HAP-1 (cell line): ENCODE measurements at places on chromosomes 6 and 20.

GRCh38 chr20:45067558-45067957, 33.4 kb downstream of the KCNS1 start:
- DNase-seq: no peak

DNA sequence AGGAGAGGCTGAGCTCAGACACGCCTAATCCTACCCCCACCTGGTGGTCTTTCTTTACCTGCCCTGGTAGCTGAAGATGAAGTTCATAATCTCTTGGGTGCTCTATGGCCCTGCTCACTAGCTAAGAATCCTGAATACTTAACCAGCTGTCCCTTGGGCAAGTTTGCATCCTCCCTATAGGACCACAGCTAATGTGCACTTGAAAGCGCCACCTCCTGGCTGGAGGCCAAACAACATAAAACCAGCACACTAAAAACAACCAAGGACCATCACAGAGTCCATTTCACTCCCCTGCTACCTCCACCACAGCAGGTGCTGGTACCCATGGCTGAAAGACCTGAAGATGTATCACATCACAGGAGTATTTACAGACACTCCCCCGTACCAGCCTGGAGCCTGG, 155.5 kb upstream of the SLC24A3 start:
- no peak for DNase-seq

- DNase-seq: no peak
These were observed 7.8 kb downstream of the PLCB1 start for GRCh38 chr20:8139899-8140298.

DNA sequence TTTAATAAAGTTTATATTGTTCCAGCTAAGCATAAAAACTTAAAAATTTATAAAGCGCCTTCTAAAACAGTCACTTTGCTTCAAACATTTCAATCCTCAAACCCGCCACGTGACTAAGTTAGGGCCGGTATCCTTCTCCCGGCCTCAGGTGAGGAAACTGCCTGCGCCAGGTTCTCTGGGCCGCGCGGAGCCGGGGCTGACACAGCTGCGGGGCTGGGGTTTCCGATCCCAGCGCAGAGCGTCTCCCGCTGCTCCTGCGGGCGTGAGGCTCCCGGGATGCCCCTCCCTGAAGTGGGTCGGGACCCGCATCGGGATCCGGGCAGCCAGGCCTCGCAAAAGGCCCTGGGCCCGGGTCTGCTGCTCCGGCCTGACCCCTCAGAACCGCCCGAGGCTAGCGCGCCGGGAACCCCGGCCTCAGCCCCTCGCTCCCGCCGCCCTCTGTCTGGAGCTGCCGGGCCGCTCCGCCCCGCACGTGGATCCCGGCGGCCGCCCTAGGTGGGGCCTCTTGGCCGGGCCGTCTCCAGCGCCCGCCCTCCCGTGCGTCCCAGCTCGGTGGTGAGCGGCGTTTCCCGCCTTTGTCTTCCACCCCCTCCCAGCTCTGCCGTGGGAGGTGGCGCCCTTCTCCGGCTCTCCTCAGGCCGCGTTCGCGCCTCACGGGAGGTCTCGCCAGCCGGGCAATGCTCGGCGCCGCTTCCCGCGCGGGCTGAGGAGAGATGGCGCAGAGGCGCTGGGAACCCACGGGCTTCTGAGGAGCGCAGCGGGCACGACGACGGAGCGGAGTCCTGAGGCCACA, 267.9 kb downstream of the DLL1 start:
- DNase-seq: no peak

GRCh38 chr6:144035416-144035815, 27.4 kb upstream of the PLAGL1 start:
- DNase-seq: no peak

DNA sequence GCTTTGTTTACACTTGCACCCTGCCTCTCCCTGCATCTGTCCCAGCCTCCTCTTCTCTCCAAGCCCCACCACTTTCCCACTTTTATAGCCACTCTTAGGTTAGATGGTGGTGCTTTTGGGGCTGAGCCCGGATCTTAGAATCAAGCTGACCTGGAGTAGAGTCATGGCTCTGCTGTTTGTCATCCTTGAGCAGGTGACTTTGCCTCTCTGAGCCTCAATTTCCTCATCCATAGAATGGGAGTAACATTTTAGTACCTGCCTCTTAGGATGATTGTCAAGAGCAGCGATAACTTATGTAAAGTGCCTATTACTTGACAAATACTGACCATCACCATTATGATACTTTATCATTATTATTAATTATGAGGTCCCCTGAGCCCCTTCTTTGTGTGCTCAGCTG, 48.2 kb downstream of the CPNE5 start:
- no peak for DNase-seq

DNA sequence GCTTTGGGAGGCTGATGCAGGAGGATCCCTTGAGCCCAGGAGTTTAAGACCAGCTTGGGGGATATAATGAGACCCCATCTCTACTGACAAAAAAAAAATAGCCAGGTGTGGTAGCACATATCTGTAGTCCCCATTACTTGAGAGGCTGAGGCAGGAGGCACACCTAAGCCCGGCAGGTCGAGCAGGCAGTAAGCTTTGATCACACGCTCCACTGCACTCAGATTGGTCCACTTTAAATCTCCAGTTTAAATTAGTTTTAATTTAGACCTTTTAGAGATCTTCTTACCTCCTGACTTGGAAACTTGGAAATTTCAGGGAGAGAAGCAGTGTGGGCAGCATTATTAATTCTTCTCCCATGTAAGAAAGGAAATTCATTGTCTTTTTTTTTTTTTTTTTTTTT, 16.8 kb upstream of the PLCB4 start:
- DNase-seq: no peak

GRCh38 chr6:63600136-63600535, 27.9 kb downstream of the LOC128125822 start:
- DNase-seq: no peak

DNA sequence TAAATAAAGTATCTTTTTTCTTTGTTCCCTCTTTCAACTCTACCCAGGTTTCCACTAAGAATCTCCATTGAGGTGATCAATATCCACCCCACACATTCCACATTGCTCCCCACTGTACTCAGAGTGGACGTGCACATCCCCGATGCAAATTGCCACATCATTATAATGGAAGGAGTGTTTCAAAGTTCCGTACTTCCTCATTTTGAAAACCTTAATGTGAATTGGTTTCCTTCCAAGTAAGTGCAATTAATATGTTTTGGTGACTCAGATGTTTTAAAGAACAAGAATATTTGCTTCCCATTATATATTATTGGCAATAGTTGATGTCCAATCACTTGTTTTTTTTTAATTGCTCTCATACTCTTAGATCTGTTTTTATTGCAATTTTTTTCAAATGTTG, 463.6 kb downstream of the HACE1 start:
- no peak for DNase-seq

- DNase-seq: no peak
These were observed 21.2 kb downstream of the EPB41L2 start for GRCh38 chr6:131041814-131042213.

GRCh38 chr20:44009679-44009992, 95.0 kb downstream of the TOX2 start:
- DNase-seq: no peak

- DNase-seq: no peak
These were observed 14.5 kb downstream of the SLC22A1 start for GRCh38 chr6:160135907-160136655.

- no peak for DNase-seq
These were observed 180.6 kb upstream of the STXBP5 start for GRCh38 chr6:147023581-147023980.

- peak; percentile 14 for DNase-seq
These were observed 413 bp downstream of the PTPRA start for GRCh38 chr20:2873747-2874041.

DNA sequence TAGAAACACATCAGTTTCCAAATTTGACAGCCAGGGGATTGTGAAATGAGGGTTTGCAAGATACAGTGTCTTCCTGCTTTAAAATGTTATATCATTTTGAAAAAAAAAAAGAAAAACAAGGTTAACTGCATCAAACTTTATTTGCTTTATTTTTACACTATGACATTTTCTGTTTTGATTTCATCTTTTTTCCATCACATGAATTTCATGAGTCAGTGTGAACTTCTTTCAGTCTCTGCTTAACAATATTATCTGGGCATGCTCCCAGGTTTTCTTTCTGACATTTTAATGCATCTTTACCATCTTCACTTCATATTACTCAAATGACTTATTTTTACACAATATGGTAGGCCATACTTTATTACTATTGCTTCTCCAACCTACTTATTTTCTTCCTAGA, 1.9 kb downstream of the NCOA7 start:
- no peak for DNase-seq

GRCh38 chr20:54260116-54260515, 52.2 kb downstream of the PFDN4 start:
- no peak for DNase-seq

DNA sequence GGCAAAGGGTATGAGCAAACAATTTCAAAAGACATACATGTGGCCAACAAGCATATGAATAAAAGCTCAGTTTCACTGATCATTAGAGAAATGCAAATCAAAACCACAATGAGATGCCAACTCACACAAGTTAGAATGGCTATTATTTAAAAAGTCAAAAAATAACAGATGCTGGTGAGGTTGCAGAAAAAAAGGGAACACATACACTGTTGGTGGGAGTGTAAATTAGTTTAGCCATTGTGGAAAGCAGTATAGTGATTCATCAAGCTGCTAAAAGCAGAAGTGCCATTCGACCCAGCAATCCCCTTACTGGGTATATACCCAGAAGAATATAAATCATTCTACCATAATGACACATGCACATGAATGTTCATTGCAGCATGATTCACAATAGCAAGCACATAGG, 6.7 kb upstream of the KHDC1L start:
- DNase-seq: no peak

DNA sequence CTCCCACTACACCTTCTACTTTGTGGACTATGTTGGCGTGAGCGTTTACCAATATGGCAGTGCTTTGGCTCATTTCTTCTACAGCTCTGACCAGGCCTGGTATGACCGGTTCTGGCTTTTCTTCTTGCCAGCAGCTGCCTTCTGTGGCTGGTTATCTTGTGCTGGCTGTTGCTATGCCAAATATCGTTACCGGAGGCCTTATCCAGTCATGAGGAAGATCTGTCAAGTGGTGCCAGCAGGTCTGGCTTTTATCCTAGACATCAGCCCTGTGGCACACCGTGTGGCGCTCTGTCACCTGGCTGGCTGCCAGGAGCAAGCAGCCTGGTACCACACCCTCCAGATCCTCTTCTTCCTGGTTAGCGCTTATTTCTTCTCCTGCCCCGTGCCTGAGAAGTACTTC, 16.5 kb upstream of the EFHC1 start:
- DNase-seq: no peak

GRCh38 chr20:62696434-62696957, 12.1 kb upstream of the NTSR1 start:
- no peak for DNase-seq

- no peak for DNase-seq
These were observed 38.0 kb downstream of the EZR start for GRCh38 chr6:158780988-158781691.

GRCh38 chr20:4973330-4974097, 27.8 kb downstream of the SLC23A2 start:
- DNase-seq: peak; percentile 28

DNA sequence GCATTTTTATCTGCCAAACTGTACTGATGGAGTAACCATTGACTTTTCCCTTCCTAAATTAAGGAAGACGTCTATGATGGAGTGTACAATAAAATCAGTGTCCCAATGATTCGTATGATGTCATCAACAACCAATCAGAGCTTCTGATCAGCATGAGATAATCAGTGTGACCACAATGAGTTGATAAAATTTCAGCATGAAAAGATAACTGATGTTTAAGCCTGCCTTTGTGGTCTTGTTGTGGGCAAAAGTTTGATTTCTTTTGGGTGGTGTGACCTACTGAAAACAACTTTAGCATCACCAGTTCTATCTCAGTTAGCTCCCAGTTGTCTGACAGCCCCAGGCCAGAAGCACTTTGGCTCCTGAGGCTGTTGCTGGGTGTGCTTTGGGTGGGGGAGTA, 3.3 kb downstream of the PCIF1 start:
- no peak for DNase-seq

DNA sequence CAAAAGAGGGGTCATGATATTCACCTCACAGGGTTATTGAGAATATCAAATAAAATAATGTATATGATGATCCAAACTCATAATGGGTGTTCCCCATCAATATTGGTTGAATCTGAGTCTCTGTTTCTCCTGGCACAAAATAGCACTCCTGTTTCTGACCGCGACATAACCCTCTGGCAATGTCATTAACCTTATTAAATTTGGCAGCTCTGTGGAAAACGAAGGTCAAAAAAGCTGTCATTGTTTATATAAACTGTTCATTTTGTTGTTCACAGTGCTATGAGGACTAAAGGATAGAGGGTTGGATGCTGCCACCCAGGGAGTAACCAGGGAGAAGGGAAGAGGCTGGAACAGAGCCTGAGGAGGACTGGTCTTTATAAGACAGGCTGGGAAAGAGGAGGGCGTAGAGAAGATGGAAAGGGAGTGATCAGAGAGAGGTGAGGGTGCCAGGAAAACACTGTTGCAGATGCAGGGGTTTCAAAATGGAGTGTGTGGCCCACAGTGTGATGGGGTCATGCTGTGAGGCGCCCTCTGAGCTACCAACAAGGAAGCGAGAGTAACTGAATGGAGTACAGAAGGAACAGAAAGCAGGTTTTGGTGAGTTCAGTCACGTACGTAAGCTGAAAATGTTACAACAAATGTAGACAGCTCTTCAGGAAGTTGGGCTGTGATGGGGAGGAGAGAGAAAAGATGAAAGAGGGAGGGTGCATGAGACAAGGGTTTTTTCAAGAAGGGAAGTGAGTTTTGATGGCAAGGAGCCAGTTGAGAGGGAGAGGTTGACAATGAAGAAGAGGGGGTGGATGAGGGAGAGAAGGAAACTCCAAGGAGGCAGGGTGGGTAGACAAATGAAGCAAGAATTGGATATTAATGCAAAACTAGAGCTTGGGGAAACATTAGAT, 251.6 kb upstream of the TAB2 start:
- DNase-seq: no peak

- no peak for DNase-seq
These were observed 241.4 kb upstream of the SOX4 start for GRCh38 chr6:21352131-21352530.

DNA sequence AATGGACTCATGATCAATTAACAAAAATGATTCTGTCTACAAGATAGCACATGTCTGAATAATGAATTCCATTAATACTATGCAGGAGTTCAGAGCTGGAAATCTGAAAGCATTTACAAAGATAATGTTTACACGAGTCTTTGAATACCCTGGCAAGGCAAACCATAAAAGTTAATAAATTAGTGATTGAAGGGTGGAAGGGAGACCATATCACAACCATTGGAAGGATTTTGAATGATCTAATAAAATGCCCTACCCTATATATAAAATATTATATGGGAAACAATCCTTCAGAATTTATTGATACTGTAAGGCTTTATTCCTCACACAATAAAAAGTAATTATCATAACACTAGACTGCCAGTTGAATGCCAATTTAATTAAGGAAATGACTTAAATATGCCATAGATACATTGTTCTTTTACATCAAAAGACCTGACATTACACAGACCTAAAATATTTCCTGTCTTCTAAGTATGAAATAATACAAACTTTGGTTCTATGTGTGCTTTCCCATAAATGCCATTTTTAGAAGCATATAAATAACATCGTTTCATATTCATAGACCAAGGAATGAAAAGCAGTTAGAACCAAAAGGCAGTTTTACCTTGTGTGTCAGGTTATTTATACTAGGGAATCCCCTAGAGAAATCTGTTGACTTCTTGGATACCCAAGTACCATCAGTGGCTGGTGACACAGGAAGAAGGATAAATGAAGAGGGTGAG, 249.2 kb upstream of the MARCKS start:
- DNase-seq: no peak
